ENCODE measurements at places on chromosomes 16 and 17.

- DNase-seq = no peak
These were observed 119.2 kb downstream of the PITPNC1 start for GRCh38 chr17:67496286-67496685.

DNA sequence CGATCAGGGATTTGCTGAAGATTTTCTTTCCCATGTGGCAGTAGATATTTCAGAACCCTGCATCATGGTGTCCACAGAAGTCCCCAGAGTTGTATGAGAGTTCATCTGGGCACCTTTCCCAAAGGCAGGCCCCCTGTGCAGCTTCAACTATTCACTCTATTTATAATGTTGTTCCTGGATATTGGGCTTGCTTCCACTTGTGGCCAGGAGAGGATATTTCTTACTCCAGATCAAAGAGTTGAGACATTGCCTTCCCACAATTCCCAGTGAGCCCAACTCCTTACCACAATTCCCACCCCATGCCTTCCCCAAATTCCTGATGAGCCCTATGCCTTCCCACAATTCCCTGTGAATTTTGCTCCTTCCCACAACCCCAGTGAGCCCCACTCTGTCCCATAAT is 206.9 kb downstream of the WWOX start:
- no peak for DNase-seq

GRCh38 chr17:80779961-80780380 is 211.7 kb upstream of the CHMP6 start:
- no peak for DNase-seq

- DNase-seq = no peak
These were observed 46.9 kb downstream of the IRX6 start for GRCh38 chr16:55370762-55371482.

DNA sequence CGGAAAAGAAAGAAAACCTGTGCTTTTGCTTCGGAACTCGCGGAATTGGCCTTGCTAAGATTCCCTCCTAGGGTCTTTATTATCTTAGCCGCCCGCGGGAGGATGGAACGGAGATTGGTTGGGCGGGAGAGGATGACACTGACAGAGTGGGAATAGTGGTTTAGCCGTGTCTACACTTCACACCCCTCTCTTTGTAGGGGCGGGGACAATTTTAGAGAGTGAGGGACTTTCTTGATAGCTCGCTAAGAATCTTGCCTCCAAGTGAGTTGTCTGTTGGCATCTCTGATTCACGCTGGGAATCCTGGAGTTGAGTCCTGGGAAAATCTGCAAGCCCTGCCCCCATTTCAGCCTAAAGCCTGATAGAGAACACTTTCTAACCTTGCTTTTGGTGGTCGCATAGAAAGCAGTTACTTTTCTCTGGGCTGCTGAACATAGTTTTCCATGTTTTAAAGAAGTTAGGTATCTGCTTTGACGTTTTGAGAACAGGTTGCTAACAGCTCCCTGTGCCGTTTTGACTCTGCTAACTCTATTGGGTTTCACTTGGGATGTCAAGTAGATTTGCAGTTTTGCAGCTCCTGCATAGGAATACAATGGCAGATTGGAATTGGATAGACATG is 697 bp downstream of the NOL11 start:
- DNase-seq = peak; percentile 27

GRCh38 chr17:76667786-76668453 is 24.4 kb upstream of the ST6GALNAC1 start:
- no peak for DNase-seq

- DNase-seq = no peak
These were observed 481.9 kb upstream of the ERCC4 start for GRCh38 chr16:13438064-13438463.

DNA sequence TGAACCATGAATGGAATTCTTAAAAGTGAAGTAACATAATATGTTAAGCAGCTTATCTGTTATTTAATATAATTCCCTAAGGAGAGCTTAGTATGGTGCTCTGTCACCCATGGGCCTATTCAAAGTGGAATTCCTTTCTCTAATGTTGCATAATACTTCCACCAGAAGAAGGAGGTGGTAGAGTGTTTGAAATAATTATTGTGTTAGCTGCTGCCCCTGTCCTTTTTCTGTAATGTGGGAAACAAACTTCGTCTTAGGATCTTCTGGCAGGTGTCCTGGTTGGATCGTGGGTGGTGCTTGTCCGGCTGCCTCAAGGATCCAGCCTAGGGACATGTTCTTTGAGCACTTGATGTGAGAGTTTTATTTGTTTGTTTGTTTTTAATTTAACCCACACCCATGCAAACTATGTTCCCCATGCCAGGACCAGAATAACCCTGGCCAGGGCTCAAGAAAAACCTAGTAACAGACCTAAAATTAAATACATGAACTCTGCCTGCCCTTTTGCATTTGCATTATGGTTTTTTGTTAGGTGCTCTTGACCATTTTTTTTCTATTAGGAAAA is 46.1 kb downstream of the ZNRF1 start:
- DNase-seq = no peak

DNA sequence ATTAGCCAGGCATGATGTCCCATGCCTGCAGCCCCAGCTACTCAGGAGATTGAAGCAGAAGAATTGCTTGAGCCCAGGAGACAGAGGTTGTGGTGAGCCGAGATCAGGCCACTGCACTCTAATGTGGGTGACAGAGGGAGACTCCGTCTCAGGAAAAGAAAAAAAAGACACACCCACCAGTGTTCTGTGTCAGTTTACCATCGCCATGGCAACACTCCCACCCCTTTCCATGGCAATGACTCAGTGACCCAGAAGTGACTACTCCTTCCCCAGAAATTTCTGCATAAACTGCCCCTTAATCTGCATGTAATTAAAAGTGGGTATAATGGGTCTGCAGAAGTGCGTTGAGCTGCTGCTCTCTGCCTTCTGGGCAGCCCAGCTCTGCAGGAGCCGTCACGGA is 4.0 kb upstream of the ZC3H18 start:
- DNase-seq = peak; percentile 76

DNA sequence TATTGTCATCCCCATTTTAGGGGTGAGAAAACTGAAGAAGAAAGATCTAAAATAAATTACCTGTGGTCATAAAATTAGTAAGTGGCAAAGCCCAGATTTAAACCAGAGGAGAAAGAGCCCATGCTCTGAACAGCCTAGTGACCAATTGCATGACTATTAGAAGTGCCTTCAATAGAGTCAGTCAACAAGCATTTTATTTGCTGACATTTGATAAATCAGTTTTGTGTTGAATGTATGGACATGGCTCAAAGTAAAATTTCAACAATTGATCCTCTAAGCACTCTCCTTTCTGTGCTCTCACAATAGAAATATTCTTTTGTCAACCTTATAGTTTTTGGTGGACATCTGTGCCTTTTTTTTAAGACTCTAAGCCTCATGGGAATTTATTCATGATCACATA is 572.9 kb upstream of the SOX9 start:
- DNase-seq = no peak

DNA sequence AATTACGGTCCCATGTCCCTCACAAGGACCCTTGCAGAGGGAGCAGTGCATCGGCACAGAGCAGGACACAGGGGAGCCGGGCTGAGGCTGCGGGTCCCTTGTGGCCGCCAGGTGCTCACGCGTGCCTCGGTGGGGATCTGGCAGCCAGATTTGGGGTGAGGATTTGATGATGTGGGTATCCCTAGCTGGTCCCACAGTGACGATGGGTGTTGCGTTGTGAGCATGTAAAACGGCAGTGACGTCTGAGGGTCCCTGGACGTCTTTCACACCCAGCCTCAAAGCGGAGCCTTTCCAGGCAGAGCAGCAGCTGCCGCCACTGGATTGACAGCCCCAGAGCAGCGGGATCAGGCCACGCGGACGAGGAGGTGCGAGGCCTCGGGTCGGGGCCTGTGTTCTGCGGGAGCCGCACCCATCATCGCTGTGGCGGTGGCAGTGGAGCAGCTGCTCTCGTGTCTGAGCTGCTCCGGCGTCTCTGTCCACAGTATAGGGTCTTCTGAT is 54.6 kb downstream of the WDR45B start:
- DNase-seq = no peak

DNA sequence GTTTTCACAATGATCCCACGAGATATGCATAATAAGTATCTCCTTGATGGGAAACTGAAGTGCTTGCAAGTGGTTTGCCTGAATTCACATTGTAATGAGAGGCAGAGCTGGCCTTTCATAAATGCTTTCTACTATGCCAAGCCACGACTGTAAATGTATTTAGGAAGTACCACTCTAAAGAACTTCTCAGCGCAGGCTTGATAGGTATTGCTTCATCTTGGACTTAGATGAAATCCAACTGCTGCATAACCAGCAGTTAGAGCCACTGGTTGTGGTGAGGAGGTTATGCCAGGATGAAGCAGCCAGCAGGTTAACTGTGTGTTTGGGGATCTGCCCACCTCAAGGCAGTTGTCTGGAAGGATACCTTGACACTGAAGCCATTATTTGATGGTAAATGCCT is 26.8 kb downstream of the MARCHF10 start:
- DNase-seq = no peak

- DNase-seq = no peak
These were observed 39.2 kb downstream of the TEKT5 start for GRCh38 chr16:10655415-10655977.

- no peak for DNase-seq
These were observed 5.1 kb downstream of the RAMP2 start for GRCh38 chr17:42766124-42766523.

GRCh38 chr16:62926121-62926801 is 890.0 kb upstream of the CDH8 start:
- no peak for DNase-seq

GRCh38 chr17:42340691-42341127 is 47.5 kb downstream of the STAT3 start:
- DNase-seq = no peak

- no peak for DNase-seq
These were observed 45.9 kb upstream of the MED13 start for GRCh38 chr17:62110923-62111484.

- no peak for DNase-seq
These were observed 43.4 kb downstream of the BMERB1 start for GRCh38 chr16:15477802-15478201.

DNA sequence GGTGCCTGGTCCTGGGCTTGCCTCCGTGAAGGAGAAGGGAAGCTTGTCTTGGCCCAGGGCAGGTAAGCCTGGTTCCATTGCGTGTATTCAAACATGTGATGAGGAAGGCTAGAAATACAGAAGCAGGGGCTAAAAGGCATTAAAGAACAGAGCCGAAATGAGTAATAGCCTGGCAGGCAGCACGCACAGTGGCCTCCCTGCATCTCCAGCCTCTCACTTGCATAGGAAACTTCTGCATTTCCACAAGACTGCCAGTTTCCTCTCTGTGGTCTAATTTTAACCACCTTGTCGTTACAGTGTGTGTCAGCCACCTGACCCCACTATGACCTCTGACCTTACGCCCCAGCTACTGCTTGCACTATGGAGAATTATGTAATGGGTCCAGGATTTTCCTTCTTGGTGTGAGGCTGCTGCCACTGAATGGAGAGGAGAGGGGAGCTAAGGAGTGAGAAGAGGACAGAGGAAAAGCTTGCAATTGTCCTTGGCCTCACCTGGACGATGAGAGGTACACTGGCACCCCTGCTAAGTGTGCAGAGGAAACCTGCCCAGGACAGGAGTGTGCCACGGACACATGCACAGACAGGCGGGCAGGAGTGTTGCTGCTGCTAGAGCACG is 32.8 kb downstream of the HIC1 start:
- peak; percentile 55 for DNase-seq

- no peak for DNase-seq
These were observed 14.0 kb downstream of the SLFN11 start for GRCh38 chr17:35359398-35359797.

DNA sequence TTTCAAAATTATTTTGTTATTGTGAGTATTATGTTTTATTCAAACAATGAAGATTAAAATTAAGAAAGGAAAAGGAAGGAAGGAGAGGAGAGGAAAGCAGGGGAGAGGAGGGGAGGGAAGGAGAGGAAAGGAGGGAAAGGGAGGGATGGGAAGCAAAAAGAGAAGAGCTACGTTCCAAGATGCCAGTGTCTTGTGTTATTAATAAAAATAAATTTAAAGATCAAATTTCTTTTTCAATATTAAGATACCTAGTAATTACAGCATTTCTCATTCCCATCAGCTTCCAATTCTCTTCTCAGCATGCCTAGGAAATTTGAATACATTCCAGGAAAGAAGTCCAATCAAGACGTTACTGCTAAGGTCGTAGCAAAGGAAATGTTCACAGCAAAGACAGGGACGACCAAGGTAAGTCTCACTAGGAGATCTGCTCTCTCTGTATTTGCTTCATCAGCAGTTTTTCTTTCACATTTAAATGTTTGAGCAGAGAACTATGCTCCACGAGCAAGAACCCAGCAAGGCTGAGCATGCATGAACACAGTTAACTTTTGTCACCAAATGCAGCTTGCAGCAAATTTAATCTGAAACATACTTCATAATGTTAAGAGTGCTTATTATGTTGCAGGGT is 63.3 kb upstream of the HLF start:
- no peak for DNase-seq

DNA sequence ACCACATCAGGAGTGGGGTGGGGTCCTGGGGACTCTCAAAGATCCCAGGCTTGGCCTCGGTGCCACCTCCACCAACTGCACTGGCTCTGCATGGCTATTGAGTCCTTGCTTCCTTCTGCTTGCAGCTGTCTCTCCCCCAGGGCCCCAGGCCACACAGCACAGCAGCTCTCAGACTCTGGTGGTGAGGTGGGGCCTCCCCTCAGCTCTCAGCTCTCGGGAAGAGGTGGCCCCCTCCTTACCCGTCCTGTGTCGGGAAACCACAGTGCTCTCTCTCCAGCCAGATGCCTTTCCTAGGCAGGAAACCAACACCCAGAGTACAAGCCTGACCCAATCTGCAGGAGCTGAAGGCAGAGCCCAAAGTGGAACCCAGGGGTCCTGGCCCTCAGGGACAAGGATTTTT is 18.5 kb downstream of the SRCIN1 start:
- no peak for DNase-seq

DNA sequence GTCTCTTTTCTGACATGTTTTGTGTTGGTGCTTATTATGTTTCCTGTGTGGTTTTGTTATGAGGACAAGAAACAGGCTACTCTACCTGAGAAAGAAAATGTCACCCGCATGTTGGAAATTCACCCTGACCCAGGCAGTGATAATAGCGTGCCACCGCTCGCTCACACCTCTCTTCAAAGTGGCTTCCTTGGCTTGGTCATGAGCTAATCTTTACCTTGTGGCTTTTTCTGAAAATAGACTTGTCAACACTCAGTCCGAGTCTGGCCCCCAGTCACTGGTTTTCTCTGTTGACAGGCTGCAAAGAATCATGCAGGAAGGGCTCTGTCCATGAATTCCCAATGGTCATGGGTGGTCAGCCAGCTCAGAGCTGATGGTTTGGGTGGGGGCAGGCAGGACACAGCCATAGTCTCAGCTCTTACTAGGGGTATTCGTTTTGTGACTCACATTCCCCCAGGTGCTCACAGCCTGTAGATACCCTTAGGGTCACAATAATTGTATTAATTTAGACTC is 121.3 kb upstream of the CACNG5 start:
- DNase-seq = no peak

DNA sequence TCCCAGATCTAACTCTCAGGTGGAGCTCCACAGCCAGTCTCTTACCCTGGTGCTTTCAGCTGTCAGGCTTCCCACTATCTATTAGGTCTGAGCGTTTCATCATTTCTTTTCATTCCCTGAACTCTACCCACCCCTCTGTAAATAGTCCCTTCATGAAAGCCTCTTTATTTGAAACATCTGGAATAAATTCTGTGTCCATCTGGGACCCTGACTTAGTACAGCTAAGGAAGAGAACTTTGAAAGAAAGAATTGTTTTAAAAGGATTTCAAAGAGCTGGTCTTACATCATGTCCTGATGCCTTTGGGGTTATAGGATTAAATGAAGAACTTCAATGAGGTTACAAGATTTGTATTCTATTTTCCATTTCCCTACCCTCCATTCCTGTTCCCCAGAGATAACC is 388.5 kb upstream of the CA10 start:
- DNase-seq = no peak

GRCh38 chr17:41773190-41773588 is 13.3 kb downstream of the JUP start:
- DNase-seq = no peak

GRCh38 chr16:996681-997080 is 15.1 kb downstream of the SOX8 start:
- no peak for DNase-seq
